ENCODE measurements at places on chromosomes 7 and 10. TPM values are rescaled to one million over a fixed set of nuclear protein-coding genes. Genes with fewer than 3 reads are reported as not detected.

UPK3BL1 gene
- 43.4 TPM for total RNA-seq

MYL7 gene
- not detected for total RNA-seq

EGR2 gene
- 43.0 TPM for total RNA-seq

HOXA10 gene
- total RNA-seq: not detected

MKRN1 gene
- 63.6 TPM for total RNA-seq

PALD1 gene
- 4.8 TPM for total RNA-seq

PDK4 gene
- not detected for total RNA-seq

SP4 gene
- total RNA-seq: 32.7 TPM

PNLIP gene
- not detected for total RNA-seq

DPYSL4 gene
- total RNA-seq: 2.8 TPM

EPHB4 gene
- total RNA-seq: 11.1 TPM

FANK1 gene
- total RNA-seq: 1.7 TPM

GPR26 gene
- total RNA-seq: not detected

WNT2 gene
- total RNA-seq: not detected

SLC29A3 gene
- total RNA-seq: 2.1 TPM

ADRA2A gene
- not detected for total RNA-seq

KIN gene
- 13.2 TPM for total RNA-seq

ZDHHC6 gene
- 54.5 TPM for total RNA-seq

CLCN1 gene
- 0.16 TPM for total RNA-seq

LBX1 gene
- total RNA-seq: not detected

NT5C2 gene
- total RNA-seq: 46.5 TPM

SAMD9L gene
- 35.2 TPM for total RNA-seq

FAM131B gene
- 2.1 TPM for total RNA-seq

AGMO gene
- total RNA-seq: not detected

BUD23 gene
- 97.9 TPM for total RNA-seq

TMEM236 gene
- total RNA-seq: 0.05 TPM

CYP26C1 gene
- not detected for total RNA-seq

ANKRD7 gene
- total RNA-seq: 0.70 TPM

CHRM2 gene
- not detected for total RNA-seq

HABP2 gene
- not detected for total RNA-seq

LIPN gene
- total RNA-seq: not detected

SPOCK2 gene
- total RNA-seq: 209 TPM

FAM25A gene
- not detected for total RNA-seq

ANKRD16 gene
- 3.3 TPM for total RNA-seq

PLCE1 gene
- 0.04 TPM for total RNA-seq

FRG2B gene
- 0.32 TPM for total RNA-seq

NKX1-2 gene
- total RNA-seq: not detected

ANKRD30A gene
- total RNA-seq: not detected

WEE2 gene
- not detected for total RNA-seq

ANKRD61 gene
- total RNA-seq: 0.33 TPM

DGKI gene
- 0.71 TPM for total RNA-seq

IMMP2L gene
- 11.8 TPM for total RNA-seq

OPN4 gene
- not detected for total RNA-seq

CCL24 gene
- total RNA-seq: not detected

LRRD1 gene
- total RNA-seq: not detected

MYO3A gene
- not detected for total RNA-seq

HMX3 gene
- not detected for total RNA-seq

INA gene
- total RNA-seq: 0.27 TPM

TCAF2 gene
- 73.2 TPM for total RNA-seq

UFSP1 gene
- total RNA-seq: 0.77 TPM

BCCIP gene
- total RNA-seq: 96.5 TPM

CPA4 gene
- not detected for total RNA-seq

IFIT1B gene
- not detected for total RNA-seq

TRIM8 gene
- total RNA-seq: 47.3 TPM

DKK1 gene
- not detected for total RNA-seq

AKR1C8 gene
- 0.58 TPM for total RNA-seq

ZNF316 gene
- 28.9 TPM for total RNA-seq

SLC26A5 gene
- not detected for total RNA-seq
